Smooth muscle cell of the brain vasculature (primary cell): ENCODE measurements at places on chromosomes 13 and 19.

DNA sequence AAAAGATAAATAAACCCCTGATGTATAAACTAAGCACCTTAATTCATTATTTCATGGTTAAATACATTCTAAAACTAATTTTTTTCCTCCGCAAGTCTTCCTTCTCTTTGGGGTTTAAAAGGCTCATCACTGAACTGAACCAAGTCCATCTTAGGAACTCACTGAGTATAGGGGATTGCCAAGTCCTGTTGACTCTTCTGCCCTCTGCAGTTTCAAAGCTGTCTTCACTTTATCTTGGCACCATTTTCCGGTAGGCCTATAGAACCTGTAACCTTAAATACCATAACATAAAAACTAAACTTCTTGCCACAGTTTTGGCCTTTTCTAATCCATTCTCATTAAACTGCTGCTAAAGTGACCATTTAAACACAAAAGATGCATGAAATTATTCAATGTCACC lies 66.5 kb upstream of the USPL1 start:
- no peak for DNase-seq

- DNase-seq: no peak
Observed at GRCh38 chr13:99949679-99950413, 21.7 kb downstream of the ZIC5 start.

DNA sequence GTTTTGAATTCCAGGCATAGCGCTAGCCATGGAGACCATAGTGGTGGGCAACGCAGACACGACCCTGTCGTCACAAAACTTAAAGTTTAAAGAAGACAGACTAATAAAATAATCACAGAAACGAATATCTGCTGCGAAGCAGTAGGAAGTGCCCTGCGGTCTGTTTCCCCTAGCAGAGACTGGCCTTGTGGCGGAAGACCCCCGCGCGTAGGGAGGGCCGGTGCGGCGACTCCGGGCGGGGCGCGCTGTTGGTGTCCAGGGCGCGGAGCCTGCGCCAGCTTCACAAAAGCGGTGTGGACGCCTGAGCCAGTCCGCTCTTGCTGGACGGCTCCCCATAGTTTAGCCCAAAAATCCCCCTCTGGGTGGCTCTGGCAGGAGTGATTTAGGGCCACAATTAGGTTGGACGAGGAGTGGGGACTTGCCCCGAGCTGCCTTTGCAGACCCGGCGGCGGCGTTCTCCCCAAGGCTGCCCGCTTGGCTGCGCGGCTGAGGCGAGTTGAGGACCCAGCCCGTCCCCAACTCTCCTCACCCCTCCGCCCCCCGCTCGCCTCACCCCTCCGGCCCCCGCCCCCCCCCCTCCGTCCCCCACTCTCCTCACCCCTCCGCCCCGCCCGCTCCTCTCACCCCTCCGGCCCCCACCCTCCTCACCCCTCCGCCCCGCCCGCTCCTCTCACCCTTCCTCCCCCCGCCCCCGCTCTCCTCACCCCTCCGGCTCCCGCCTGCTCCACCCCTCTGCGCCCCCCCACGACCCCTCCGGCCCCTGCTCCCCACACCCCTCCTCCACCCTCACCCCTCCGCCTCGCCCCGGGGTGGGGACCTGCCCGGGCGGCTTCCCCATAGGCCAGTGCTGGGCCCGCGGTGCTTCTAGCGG lies 14.2 kb upstream of the LATS2 start:
- no peak for DNase-seq

GRCh38 chr13:30927595-30927994 lies 4.9 kb upstream of the TEX26 start:
- DNase-seq: no peak

DNA sequence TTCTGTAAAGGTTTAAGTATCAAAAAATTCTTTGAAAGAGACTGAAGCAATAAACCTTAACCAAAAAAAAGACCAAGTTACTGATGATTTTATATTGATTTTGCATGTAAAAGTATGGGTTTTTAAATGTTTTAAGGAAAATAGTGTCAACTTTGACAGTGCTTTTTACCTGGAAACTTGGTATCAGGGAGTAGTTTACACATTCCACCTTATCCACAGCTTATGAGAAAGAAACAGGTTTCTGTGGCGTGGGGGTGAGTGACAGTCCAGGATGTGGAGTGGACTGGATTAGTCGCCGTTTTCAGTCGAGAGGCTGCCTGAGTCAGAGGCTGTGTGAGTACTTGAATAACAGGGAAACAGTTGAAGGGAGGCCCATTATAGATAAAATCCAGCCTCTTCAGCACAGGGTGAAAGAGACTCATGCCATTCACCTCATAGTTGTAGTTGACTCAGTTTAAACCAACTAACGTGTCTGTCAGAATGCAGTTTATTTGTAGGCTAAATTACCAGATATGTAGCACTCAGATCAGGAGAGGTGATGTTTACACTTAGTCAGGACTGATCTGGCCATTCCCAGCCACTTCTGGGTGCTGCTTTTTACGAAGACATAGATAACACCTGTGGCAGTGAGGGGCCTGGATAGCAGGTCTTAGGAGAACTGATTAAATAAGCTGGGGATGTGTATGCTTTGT lies 595 bp upstream of the GPR183 start:
- DNase-seq: no peak

DNA sequence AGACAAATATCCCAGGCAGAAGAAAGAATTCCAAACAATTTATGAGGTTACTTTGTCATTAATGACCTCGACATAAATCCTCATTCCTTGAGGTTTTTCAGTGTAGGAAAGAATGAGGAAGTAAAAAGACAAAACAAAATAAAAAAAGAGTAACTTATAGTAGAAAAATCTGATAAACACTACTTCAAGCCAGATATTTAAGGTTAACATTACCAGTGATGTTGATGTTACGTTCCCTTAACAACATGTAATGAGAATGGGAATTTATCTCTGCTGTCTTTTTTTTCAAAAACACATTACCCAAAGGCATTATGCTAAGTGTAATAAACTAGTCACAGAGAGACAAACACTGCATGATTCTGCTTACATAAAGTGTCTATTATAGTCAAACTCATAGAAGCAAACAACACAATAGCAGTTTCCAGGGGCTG lies 935.1 kb downstream of the SLITRK1 start:
- no peak for DNase-seq

DNA sequence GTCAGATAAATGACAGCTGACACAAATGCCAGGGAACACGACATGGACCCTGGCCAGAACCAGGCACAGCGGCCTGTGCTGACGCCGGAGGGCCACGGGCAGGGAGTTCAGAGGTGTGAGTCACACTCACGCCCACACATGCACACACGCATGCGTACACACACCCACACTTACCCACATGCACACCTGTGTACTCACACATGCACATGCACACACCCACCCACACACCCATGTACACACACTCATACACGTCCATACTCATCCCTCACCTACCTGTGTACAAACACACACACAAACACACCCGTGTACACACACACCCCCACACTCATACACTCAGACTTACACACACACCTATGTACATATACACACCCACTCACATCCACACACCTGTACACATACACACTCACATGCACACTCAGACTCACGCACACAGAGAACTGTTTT lies 40.4 kb downstream of the MLLT1 start:
- no peak for DNase-seq

- no peak for DNase-seq
Observed at GRCh38 chr13:86922936-86923335, 748.2 kb upstream of the SLITRK5 start.

DNA sequence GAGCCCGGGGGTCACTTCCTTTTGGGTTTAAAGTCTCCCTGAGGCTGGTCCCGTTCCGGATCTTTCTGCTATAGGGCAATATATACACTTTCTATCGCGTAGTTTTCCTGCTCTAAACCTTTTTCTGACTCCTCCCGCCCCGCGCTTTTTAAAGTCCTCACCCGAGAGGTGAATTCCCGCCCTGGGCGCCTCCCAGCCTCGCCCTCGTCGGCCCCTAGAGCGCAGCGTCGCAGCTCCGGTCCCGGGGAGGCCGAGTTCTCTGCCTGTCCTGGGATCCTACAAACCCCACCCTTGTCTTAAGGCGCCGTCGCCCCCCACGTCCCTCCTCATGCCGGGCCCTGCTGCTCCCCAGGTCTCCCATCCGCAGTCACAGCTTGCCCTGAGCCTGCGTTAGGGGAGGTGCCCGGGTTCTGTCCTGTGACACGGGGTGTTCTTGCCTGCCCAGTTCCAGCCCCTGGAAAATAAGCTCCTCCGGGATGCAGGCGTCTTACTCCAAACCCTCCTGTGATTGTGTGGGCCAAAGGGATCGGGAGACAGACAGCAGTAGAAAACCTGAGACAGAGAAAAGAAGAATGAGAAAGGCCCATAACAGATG lies 491 bp downstream of the ZNF525 start:
- DNase-seq: no peak

DNA sequence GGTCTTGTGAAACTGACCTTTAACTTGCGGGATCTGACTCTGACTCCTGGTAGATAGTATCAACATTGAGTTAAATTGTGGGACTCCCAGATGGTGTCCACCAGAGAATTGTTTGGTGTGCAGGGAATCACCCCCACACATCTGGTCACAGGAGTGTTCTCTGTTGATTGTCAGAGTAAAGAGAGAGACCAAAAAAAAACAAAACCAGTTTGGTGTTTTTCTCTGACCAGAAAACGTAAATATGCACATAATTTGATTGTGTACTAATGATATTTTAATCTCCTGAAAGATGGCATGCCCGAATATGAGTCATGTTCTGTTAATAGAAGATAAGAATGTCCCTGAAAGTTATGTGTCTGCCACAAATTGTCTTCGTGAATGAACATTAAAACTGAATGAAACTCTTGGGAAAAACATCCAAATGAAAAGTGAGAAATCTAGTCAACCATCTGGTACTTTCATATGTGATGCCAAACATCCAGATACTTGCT lies 118.5 kb upstream of the GPC6 start:
- no peak for DNase-seq

DNA sequence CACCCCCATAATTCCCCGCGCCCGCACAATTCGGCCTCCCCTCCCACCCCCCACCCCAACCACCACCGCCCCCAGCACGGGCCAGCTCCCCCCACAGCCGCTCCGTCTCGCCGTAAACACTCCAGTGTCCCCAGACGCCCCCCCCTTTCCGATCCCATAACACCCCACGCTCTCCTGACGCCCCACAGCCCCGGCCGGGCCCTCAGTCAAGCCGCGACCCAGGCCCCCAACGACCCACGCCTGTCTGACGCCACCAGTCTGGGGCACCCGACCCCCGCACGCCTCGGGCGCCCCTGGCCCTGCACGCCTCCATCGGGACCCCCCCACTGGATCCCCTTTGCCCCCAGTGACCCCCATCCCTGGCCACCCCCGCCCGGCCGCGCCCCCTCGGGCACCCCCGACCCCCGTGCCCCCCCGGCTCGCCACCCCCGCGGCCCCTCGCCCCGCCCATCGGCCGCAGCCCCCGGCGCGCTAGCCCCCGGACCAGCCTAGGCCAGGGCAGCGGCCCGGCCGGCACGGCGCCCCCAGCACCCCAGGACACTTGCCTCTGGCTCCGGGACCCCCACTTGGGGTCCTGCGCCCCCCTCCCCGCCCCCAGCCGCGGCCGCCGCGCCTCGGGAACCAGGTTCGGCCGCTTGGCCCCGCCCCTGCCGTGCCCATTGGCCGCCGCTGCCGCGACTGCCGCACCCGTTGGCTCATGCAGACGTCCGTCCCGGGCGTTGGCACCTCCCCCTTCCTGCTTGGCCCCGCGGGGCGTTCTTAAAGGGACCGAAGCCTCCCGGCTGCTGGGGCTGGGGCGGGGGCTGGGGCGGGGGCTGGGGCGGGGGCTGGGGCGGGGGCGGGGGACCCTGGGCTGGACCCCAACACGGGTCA lies at the start of gene FKBP8:
Gene FKBP8 (minus strand): TSS at position 633 of the 873 bp plus-strand sequence. CDS start 1,603 bp downstream, outside the sequence.
- DNase-seq: peak; percentile 64

DNA sequence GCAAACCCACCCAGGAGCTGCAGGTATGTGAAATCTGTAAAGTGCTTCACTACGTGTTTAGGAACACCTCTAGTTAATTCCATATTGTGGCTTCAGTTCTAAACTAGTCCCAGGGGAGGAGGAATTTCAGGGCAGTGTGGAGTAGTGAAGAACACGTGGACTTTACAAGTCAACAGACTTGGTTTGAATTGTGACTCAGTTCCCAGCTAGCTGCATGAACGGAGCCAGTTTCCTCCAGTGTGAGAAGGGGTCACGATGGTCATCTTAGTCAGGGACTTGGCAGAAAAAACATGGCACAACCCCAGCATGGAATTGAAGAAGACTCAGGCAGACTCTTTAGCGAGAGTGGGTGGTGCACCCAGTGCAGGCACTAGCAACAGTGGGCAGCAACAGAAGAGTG lies 175.7 kb upstream of the UBL3 start:
- no peak for DNase-seq

- DNase-seq: no peak
Observed at GRCh38 chr13:27967736-27968315, 1.3 kb downstream of the CDX2 start.

DNA sequence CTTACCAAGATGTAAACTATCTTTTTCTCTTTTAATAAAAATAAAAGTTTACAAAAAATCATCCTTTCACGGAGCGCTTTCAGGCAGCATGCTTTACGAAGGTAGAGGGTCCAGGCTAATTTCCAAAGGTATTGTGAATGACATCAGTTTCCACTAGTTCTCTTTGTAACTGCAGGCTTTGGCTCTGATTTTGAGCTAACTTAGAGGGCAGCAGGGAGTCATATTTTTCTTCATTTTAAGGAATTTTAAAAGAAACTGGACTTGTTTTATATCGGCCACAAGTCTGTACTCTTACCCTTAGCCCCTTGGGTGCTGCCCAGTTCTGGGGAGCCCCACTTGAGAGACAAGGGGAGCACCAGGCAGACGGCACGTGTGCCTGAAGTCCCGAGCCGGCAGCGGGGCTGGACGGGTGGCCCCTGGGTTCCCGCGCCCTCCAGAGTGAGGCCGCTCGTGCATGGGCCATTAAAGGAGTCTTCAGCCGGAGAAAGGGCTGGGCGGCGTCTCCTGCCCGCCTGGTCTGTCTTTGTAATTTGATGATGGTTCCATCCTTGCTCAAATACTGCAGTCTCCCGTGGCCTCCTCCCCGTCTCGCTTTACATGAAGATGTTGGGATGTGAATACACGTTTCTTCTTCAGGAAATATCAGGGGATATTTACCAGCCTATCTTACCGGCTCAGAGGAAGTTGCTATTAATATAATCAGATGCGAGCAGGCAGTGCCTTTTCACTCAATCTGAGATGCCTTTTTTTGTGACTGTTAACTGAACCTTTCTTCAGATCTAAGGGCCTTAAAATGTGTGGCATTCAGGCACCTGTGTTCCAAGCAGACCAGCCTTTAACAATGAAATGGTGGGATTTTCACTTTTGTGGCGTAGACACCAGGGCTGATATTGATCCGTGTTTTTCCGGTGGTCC lies 67.4 kb downstream of the GGACT start:
- no peak for DNase-seq
